ENCODE measurements at places on chromosomes 1 and 21.

GRCh38 chr1:160718210-160718609 is 6.6 kb upstream of the CD48 start:
- DNase-seq = no peak

DNA sequence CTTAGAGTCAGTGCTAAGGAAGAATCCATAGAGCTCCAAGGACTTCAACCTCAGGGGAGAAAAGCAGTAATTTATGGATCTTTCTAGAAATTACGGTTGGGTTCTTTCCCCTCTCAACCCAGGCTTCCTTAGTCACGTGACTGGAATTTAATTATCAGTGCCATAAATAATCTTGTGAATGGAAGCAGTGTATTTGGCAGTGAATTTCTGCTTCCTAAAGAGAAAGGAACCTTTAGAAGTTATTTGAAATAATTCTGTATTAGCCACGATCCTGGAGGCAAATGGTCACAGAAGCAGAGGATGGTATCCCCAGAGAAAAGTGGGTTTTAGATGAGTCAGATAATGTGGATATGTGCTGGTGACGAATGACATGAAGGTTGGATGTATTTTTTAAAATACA is 89.6 kb downstream of the NFIA start:
- DNase-seq = no peak

- DNase-seq = no peak
Observed at GRCh38 chr21:39196310-39196709, 13.1 kb upstream of the PSMG1 start.

GRCh38 chr1:228066891-228067654 is 15.4 kb upstream of the ARF1 start:
- no peak for DNase-seq

GRCh38 chr1:96416111-96416595 is 305.4 kb upstream of the PTBP2 start:
- peak; percentile 70 for DNase-seq

Measured in NCI-H446 (cell line).